ENCODE measurements at places on chromosomes 3 and 15. TPM values are rescaled to one million over a fixed set of nuclear protein-coding genes. Genes with fewer than 3 reads are reported as not detected.

- no peaks in the 10 kb centered on the region for H3K27me3 ChIP-seq
- no peaks in the 10 kb centered on the region for H3K4me1 ChIP-seq
- no peak for DNase-seq
- H3K4me3 ChIP-seq: no peak overlapping the region
- H3K27ac ChIP-seq: no peak overlapping the region
- no peaks in the 10 kb centered on the region for H3K36me3 ChIP-seq
These were observed 53.2 kb downstream of the TRA2B start for GRCh38 chr3:185884641-185885040.

- no peak overlapping the region for H3K27ac ChIP-seq
- no peaks in the 10 kb centered on the region for H3K4me1 ChIP-seq
- no peak for DNase-seq
- H3K4me3 ChIP-seq: no peak overlapping the region
- H3K27me3 ChIP-seq: no peaks in the 10 kb centered on the region
These were observed 370.3 kb upstream of the TPM1 start for GRCh38 chr15:62672268-62672667.

- peaks cover 93% of the 10 kb centered on the region for H3K4me1 ChIP-seq
- no peaks in the 10 kb centered on the region for H3K27me3 ChIP-seq
- no peak for DNase-seq
- H3K4me3 ChIP-seq: no peak overlapping the region
These were observed 6.6 kb downstream of the MFGE8 start for GRCh38 chr15:88906551-88906950.

- H3K27ac ChIP-seq: no peak overlapping the region
- no peaks in the 10 kb centered on the region for H3K36me3 ChIP-seq
- no peaks in the 10 kb centered on the region for H3K4me1 ChIP-seq
- no peak overlapping the region for H3K4me3 ChIP-seq
These were observed 153.6 kb downstream of the TNIK start for GRCh38 chr3:171306631-171307030.

DNA sequence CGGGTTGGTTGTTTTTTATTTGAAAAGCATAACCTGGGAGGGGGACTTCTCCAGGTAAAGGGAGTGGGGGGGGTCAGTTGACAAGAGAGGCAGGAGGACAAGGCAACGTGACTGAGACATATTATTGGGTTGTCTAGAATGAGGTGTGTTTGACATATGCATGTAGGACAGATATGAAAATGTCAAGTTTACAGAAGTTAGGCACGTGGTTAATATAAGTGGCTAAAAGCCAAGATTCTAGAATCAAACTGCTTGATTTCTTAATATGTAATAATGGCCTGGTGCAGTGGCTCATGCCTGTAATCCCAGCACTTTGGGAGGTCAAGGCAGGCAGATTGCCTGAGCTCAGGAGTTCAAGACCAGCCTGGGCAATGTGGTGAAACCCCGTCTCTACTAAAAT lies 212.8 kb downstream of the SQOR start:
- H3K4me1 ChIP-seq: no peaks in the 10 kb centered on the region
- H3K27me3 ChIP-seq: no peaks in the 10 kb centered on the region
- H3K36me3 ChIP-seq: no peaks in the 10 kb centered on the region
- H3K27ac ChIP-seq: no peak overlapping the region
- DNase-seq: no peak

- peaks cover 2% of the 10 kb centered on the region for H3K27me3 ChIP-seq
- H3K4me1 ChIP-seq: no peaks in the 10 kb centered on the region
- no peaks in the 10 kb centered on the region for H3K36me3 ChIP-seq
- DNase-seq: no peak
These were observed 51.1 kb downstream of the CGNL1 start for GRCh38 chr15:57427367-57427821.

DNA sequence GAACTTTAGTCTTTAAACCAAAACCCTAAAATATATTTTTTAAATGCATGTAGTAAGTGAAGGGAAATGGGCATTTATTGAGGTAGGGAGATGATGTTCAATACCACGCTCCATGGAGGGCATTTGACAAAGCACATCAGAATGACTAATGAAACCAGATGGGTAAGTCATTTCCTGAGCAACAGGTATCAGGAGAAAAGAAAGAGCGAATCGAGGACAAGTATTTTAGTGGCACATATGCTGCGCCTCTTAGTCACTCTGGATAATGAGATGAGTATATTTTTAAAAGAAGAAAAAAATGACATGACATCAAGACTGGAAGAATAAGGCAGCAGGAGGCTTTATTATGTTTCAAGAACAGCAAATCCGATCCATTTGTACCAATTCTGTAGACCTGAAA lies 129.0 kb upstream of the ARHGEF3 start:
- no peaks in the 10 kb centered on the region for H3K36me3 ChIP-seq
- H3K4me1 ChIP-seq: peaks cover 12% of the 10 kb centered on the region
- H3K27ac ChIP-seq: no peak overlapping the region
- no peak overlapping the region for H3K4me3 ChIP-seq

DNA sequence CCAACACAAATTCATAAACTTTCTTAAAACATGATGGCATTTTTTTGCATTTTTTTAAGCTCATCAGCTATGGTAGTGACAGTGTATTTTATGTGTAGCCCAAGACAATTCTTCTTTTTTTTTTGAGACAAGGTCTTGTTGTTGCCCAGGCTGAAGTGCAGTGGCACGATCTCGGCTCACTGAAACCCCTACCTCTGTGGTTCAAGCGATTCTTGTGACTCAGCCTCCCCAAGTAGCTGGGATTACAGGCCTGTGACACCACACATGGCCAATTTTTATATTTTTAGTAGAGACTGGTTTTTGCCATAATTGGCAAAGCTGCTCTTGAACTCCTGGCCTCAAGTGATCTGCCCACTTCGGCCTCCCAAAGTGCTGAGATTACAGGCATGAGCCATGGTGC lies 17.3 kb upstream of the USP50 start:
- no peak for DNase-seq
- H3K4me1 ChIP-seq: no peaks in the 10 kb centered on the region
- H3K27ac ChIP-seq: no peak overlapping the region
- peaks cover 12% of the 10 kb centered on the region for H3K36me3 ChIP-seq
- no peak overlapping the region for H3K4me3 ChIP-seq
- no peaks in the 10 kb centered on the region for H3K27me3 ChIP-seq

Gene SEMA7A
- total RNA-seq: 11.2 TPM

Gene DNAH1
- 2.4 TPM for total RNA-seq
